ACHN (cell line): ENCODE measurements at places on chromosomes 3 and 15.

GRCh38 chr3:171383206-171384018, 76.8 kb downstream of the TNIK start:
- no peak for DNase-seq

GRCh38 chr15:67745073-67746006, 80.0 kb upstream of the SKOR1 start:
- no peak for DNase-seq

DNA sequence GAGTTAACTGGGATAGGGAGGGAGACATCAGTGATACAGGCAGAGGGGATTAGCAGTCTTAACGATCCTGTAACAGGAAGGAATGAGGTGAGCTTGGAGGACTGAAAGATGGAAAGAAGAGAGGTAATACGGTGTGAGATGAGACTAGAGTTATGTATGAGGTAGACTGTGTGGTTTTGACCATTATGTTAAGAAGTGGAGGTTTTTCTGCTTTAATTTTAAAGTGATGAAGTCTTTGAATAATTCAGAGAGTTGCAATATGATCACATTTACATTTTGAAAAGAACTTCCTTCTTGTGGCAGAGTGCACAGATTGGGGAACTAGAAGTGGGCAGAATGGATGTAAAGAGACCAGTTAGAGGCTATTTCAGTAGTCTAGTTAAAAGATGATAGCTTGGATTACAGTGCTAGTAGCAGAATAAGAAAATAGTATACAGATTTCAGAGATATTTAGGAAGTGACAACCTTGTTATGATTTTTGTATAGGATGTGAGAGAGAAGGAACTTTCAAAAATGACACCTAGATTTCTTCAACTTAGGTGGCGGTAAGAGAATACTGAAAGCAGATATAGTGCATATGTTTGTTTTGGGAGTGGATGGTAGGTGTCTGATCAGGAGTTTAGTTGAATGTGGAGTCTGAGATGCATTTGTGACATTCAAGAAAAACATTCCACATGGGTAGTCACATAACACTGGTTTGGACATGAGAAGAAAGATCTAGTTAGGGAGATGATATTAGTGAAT, 40.5 kb downstream of the STT3B start:
- DNase-seq, result no peak

DNA sequence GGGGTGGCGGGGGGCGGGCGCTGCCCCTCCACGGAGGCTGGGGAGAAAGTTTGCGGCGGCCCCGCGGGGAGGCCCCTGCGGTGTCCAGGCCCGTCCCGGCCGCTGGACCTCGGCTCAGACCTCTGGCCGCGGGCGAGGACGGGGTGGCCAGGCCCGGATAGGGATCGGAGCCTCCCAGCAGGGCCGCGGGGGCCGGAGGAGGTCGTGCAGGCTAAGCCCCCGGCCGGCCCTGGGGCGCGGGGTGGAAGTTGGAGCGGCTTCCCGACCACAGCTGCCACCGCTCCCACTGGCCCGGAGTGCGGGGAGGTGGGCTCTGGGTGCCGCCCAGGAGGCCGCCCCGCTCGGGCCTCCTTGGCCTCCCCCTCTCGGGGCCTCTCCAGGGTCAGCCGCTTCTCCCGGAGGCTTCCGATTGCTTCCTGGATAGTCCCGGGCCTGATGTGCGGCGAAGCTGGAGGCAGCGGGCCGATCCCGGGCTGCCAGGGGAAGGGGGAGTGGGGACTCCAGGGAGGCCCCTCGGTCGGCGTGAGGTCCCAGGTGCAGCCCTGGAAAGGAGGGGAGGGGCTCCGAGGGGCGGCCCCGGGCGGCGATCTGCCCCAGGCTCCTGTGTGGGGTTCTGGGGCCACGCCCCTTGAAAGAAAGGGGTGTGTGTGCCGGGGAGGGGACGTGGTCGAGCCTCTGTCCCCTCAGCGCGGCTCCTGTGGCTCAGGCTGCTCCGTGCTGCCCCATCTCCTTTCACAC, 907 bp downstream of the PLXNA1 start:
- peak; percentile 18 for DNase-seq

DNA sequence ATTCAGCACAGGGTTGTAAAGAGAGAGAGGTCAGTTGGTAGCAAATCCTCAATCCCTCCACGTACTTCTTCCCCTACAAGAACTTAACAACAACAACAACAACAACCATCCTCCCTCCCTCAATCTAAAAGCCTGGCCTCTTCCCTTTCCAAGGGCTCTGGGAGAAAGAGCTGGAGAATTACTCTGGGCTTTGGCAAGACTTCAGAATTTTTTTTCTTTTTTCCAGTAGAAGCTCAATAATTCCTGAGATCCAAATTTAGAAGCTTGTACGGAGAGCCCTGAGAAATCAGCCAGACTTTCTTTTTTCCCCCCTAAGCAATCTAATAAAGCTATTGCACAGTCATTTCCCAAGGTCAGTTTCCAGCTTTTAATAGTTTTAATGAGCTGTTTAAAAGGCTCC, 95.8 kb upstream of the CACNA2D3 start:
- no peak for DNase-seq

- DNase-seq, result no peak
These were observed 45.7 kb upstream of the LCTL start for GRCh38 chr15:66611257-66612053.

DNA sequence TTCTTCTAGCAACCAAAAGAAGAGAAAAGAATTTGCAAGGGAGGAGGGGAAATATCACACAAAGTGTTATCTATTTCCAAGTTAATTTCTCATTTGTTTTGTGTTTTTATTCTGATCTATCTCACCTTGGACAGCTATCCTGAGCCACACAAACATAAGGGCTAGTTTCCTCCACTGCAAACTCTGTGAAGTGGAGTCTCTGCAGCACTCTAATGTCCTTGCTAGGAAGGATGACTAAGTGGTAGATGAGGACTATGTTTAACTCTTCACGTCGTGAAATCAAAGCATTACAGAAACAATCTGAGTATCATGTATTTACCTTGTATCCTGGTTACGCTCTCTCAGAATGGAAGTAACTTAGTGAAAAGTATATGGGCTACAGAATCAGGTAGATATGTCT, 33.9 kb upstream of the CHRM5 start:
- no peak for DNase-seq

GRCh38 chr3:181567311-181568075, 144.2 kb upstream of the SOX2 start:
- no peak for DNase-seq

GRCh38 chr3:176734146-176734545, 463.1 kb downstream of the TBL1XR1 start:
- no peak for DNase-seq
